ENCODE measurements at places on chromosomes 4 and X.

DNA sequence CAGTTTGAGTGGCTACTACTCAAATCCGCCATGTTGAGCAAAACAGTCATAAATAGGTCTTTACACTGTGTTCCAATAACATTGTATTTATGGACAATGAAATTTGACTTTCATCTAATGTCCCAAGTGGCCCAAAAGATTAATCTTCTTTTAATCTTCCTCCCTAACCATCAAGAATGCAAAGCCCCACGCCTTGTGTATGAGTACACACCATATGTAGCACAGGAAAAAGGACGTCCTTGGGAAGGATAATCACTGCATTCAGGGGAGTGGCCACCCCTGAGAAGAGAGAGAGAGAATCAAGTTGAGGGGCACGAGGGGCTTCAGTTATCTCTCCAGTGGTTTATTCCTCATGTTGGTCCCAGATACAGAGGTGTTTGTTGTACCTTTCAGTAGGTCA lies 33.1 kb downstream of the RBM47 start:
- DNase-seq = no peak
- no peak overlapping the region for H3K4me3 ChIP-seq
- no peak overlapping the region for H3K27ac ChIP-seq
- no peaks in the 10 kb centered on the region for H3K27me3 ChIP-seq
- H3K36me3 ChIP-seq = no peaks in the 10 kb centered on the region

GRCh38 chr4:119564106-119564505 lies 64.5 kb downstream of the PDE5A start:
- H3K27ac ChIP-seq = no peak overlapping the region
- no peak overlapping the region for H3K4me3 ChIP-seq

DNA sequence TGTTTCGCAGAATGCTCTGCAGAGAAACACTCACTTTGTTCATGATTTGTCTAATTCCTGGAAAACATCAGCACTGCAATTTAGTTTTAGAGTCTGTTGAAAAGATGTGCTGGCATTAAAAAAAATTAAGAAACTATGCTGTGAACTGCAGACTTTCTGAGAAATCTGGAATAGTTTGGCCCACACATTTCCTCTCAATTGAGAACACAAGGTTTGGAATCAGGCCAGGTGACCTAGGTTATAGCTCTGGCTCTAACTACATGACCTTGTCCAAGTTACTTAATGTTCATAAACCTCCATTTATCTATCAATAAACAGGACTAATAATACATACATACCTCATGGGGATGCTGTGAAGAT lies 61.4 kb upstream of the ENPEP start:
- peaks cover 2% of the 10 kb centered on the region for H3K4me1 ChIP-seq
- no peak overlapping the region for H3K4me3 ChIP-seq
- DNase-seq = no peak
- H3K36me3 ChIP-seq = no peaks in the 10 kb centered on the region
- H3K27ac ChIP-seq = no peak overlapping the region

- H3K27ac ChIP-seq = no peak overlapping the region
- H3K27me3 ChIP-seq = no peaks in the 10 kb centered on the region
- no peaks in the 10 kb centered on the region for H3K36me3 ChIP-seq
- H3K4me1 ChIP-seq = no peaks in the 10 kb centered on the region
- no peak overlapping the region for H3K4me3 ChIP-seq
Observed at GRCh38 chr4:13918991-13919441, 291.5 kb upstream of the BOD1L1 start.

- H3K4me3 ChIP-seq = no peak overlapping the region
- H3K27ac ChIP-seq = no peak overlapping the region
- no peaks in the 10 kb centered on the region for H3K36me3 ChIP-seq
- DNase-seq = no peak
- H3K4me1 ChIP-seq = peaks cover 3% of the 10 kb centered on the region
Observed at GRCh38 chr4:41120297-41121217, 93.8 kb downstream of the APBB2 start.

- H3K36me3 ChIP-seq = no peaks in the 10 kb centered on the region
- DNase-seq = no peak
- H3K27ac ChIP-seq = no peak overlapping the region
- no peak overlapping the region for H3K4me3 ChIP-seq
Observed at GRCh38 chr4:181693517-181693916, 549.7 kb upstream of the TENM3 start.

- H3K4me1 ChIP-seq = no peaks in the 10 kb centered on the region
- no peaks in the 10 kb centered on the region for H3K36me3 ChIP-seq
- no peak for DNase-seq
- H3K4me3 ChIP-seq = no peak overlapping the region
- H3K27me3 ChIP-seq = no peaks in the 10 kb centered on the region
- H3K27ac ChIP-seq = no peak overlapping the region
Observed at GRCh38 chr4:148431401-148431800, 10.8 kb downstream of the NR3C2 start.

GRCh38 chrX:155645180-155645579 lies 32.4 kb upstream of the TMLHE start:
- no peak for DNase-seq
- H3K27ac ChIP-seq = no peak overlapping the region
- no peaks in the 10 kb centered on the region for H3K27me3 ChIP-seq
- no peaks in the 10 kb centered on the region for H3K36me3 ChIP-seq
- no peaks in the 10 kb centered on the region for H3K4me1 ChIP-seq

GRCh38 chrX:71301195-71301924 lies at the start of gene ITGB1BP2:
TSS of gene ITGB1BP2 (plus strand) at chrX:71301750. CDS start at chrX:71301807, 57 bp downstream.
- no peak for DNase-seq
- H3K27me3 ChIP-seq = no peaks in the 10 kb centered on the region
- no peaks in the 10 kb centered on the region for H3K4me1 ChIP-seq
- H3K4me3 ChIP-seq = no peak within 1 kb of the TSS
- H3K27ac ChIP-seq = no peak within 1 kb of the TSS

GRCh38 chr4:180828455-180829018 lies 1414.7 kb upstream of the TENM3 start:
- H3K36me3 ChIP-seq = no peaks in the 10 kb centered on the region
- H3K27ac ChIP-seq = no peak overlapping the region
- no peak for DNase-seq
- no peak overlapping the region for H3K4me3 ChIP-seq
- H3K4me1 ChIP-seq = no peaks in the 10 kb centered on the region

DNA sequence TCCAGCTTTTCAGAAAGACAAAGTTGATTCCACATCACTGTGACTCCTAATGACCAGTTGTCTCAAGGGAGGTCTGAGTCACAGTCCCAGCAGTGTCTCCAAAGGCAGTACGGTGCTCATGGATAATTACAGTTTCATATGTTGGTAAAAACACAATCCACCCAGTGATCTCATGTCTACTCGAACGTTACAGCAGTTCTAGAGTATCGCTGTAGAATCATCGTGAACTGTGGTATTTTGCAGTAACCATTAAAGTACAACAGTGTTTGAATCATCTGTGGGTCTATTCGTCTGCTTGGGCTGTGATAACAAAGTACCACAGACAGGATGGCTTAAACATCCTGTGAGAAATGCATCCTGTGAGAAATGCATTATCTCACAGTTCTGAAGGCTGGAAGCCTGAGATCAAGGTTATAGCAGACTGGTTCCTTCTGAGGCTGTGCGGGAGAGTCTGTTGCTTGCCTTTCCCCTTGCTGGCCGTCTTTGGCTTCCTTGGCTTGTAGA lies 121.1 kb upstream of the SORBS2 start:
- H3K36me3 ChIP-seq = no peaks in the 10 kb centered on the region
- 0 out of 2 replicates have a peak, but pooled peaks cover 3% of the 10 kb centered on the region for H3K4me1 ChIP-seq
- no peak overlapping the region for H3K4me3 ChIP-seq
- no peaks in the 10 kb centered on the region for H3K27me3 ChIP-seq
- H3K27ac ChIP-seq = no peak overlapping the region
- no peak for DNase-seq

DNA sequence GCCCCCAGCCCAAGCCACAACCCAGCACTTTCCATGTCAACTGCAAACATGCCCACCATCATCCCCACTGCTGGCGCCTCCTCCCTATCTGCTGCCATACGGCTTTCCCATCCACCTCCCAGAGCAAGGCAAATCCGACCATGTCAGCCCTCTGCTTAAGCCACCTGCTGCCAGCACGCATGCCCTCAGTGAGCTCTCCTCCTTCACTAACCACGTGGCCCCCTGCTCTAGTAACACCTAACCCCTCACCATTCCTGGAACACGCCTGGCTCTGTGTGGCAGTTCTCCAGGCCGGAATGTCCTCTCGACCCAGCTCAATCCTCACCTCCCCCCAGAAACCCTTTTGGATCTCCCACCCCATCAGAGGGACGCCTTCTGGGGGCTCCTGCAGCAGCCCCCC lies 17.4 kb downstream of the BCAP31 start:
- H3K4me3 ChIP-seq = no peak overlapping the region
- no peak for DNase-seq
- peaks cover 6% of the 10 kb centered on the region for H3K36me3 ChIP-seq

GRCh38 chr4:181766061-181766548 lies 477.1 kb upstream of the TENM3 start:
- no peaks in the 10 kb centered on the region for H3K27me3 ChIP-seq
- H3K27ac ChIP-seq = no peak overlapping the region
- H3K36me3 ChIP-seq = no peaks in the 10 kb centered on the region
- H3K4me3 ChIP-seq = no peak overlapping the region

GRCh38 chr4:76996445-76996844 lies 46.9 kb downstream of the SEPTIN11 start:
- no peak for DNase-seq
- no peaks in the 10 kb centered on the region for H3K36me3 ChIP-seq
- H3K4me3 ChIP-seq = no peak overlapping the region
- H3K4me1 ChIP-seq = peaks cover 1% of the 10 kb centered on the region
- no peak overlapping the region for H3K27ac ChIP-seq
- H3K27me3 ChIP-seq = no peaks in the 10 kb centered on the region

- no peak overlapping the region for H3K27ac ChIP-seq
- H3K4me1 ChIP-seq = no peaks in the 10 kb centered on the region
- no peak for DNase-seq
- H3K4me3 ChIP-seq = no peak overlapping the region
- no peaks in the 10 kb centered on the region for H3K27me3 ChIP-seq
Observed at GRCh38 chr4:53168228-53168627, 197.6 kb downstream of the SCFD2 start.

DNA sequence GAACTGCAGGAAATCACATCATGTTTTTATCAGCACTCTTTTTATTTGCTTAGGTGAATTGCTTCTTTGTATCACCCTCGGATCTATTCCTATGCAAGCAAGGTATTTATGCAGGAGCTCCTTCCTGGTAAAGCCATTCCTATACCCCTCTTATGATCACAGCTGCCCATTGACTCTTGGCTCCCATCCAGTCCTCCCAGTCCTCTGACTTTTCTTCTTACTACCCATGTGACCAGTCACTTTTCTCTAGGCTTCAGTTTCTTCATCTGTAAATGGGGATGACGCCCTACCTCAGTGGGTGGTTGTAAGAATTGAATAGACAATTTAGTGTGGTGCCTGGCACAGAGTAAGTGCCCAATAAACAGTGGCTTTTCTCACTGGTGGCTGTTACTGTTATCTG lies 144.9 kb downstream of the FHIP1A start:
- peaks cover 3% of the 10 kb centered on the region for H3K4me1 ChIP-seq
- DNase-seq = no peak
- no peaks in the 10 kb centered on the region for H3K27me3 ChIP-seq
- H3K4me3 ChIP-seq = no peak overlapping the region
- no peak overlapping the region for H3K27ac ChIP-seq

DNA sequence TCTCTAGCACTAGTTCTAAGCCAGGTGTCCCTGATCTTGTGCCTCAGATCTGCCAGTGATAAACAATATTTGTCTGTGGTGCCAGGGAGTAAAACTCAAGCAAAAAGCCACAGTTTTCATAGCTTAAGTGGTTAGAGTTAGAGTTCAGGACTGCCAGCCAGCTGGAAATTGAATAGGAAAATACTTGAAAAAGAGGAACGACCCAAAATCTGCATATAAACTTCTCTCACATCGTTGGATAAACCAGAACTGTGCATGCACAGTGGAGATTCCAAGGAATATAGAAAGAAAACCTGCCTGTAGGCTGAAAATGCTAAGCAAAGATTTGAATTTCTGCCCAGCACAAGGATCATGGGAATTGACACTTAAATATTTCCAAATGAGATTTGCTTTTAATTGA lies 35.0 kb upstream of the GNPDA2 start:
- no peaks in the 10 kb centered on the region for H3K4me1 ChIP-seq
- no peak overlapping the region for H3K27ac ChIP-seq
- no peak for DNase-seq
- no peaks in the 10 kb centered on the region for H3K36me3 ChIP-seq

GRCh38 chr4:156977435-156978160 lies 6.0 kb upstream of the PDGFC start:
- DNase-seq = no peak
- H3K27me3 ChIP-seq = no peaks in the 10 kb centered on the region
- no peak overlapping the region for H3K27ac ChIP-seq
- H3K36me3 ChIP-seq = no peaks in the 10 kb centered on the region

DNA sequence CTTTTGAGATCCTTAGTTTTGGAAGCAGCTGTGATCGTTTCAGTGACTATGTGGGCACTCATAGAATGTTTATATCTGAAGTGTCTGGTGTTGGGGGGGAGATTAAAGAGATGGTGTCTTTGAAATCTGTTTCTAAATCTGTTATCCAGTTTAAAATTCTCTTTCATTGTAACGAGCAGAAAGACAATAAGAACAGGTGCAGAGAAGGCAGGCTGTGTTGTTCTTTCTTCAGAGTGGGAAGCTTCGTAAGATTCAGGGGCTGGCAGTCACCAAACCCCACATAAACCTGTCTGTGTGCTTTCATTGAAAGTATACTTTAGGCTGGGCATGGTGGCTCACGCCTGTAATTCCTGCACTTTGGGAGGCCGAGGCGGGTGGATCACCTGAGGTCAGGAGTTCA lies 16.3 kb upstream of the DHRSX start:
- no peak overlapping the region for H3K4me3 ChIP-seq
- no peak for DNase-seq

GRCh38 chr4:83771113-83771705 lies 235.3 kb downstream of the GPAT3 start:
- no peaks in the 10 kb centered on the region for H3K36me3 ChIP-seq
- H3K27me3 ChIP-seq = no peaks in the 10 kb centered on the region
- H3K4me1 ChIP-seq = no peaks in the 10 kb centered on the region

- no peak overlapping the region for H3K27ac ChIP-seq
- DNase-seq = no peak
- no peaks in the 10 kb centered on the region for H3K36me3 ChIP-seq
- H3K4me3 ChIP-seq = no peak overlapping the region
- no peaks in the 10 kb centered on the region for H3K27me3 ChIP-seq
- no peaks in the 10 kb centered on the region for H3K4me1 ChIP-seq
Observed at GRCh38 chrX:17355976-17356375, 19.0 kb upstream of the NHS start.

DNA sequence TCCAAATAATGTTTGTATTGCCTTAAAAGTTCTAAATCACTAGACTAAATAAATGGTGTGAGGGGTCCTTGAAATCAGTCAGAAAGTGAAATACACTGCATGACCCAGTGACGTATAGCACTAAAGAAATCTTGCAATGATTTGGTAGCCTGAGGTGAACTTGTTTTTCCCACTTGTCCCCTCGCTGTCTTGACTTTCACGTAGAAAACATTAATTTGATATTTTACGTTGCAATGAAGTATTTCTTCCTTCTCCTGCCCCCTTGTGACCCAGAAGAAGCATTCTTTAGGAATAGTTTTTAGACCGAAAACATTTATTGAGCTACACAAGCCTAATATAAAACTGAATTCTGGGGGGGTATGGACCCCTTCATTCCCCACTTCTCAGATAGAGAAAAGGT lies 3.7 kb downstream of the KLB start:
- no peaks in the 10 kb centered on the region for H3K36me3 ChIP-seq
- DNase-seq = no peak
- no peaks in the 10 kb centered on the region for H3K27me3 ChIP-seq
- H3K4me3 ChIP-seq = no peak overlapping the region
- H3K4me1 ChIP-seq = no peaks in the 10 kb centered on the region
- H3K27ac ChIP-seq = no peak overlapping the region
